Stimulated activated CD4-positive, alpha-beta T cell treated with anti-CD3 and anti-CD28 coated beads, Interleukin-2, amount 100 ng/mL, for 4 hours (primary cell): ENCODE measurements at places on chromosomes 1 and 21.

DNA sequence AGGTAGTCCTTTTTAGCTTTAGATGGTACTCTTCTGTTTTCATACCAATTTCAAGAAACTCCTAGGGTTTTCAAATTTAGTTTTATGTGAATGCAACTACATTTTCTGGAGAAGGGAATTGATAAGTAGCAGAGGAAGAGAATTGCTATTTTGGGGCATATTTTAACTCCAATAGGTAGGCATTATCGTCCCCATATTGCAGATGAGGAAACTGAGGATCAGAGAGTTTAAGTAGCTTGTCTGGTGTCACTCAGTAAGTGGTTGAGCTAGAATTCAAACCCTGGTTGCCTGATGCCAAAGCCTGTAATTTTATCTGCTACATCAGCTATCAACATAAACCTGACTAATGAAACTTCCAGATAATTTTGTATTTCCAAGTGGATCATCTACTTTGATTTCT lies 1.9 kb downstream of the NFYC start:
- DNase-seq = no peak

GRCh38 chr1:180881806-180882509 lies 30.7 kb upstream of the KIAA1614 start:
- DNase-seq = no peak

DNA sequence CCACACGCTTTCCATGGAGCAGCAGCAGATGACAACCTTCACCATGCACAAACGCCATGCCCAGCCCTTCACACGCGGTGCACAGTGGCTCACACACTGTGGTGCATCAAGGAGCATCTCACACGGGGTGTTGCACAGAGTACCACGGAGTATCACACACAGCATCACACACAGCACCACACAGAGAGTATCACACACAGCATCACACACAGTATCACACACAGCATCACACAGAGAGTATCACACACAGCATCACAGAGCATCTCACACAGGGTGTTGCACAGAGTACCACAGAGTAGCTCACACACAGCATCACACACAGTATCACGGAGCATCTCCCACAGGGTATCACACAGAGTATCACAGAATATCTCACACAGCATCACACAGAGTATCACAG lies 122.2 kb upstream of the RAB4A start:
- no peak for DNase-seq

GRCh38 chr1:17579951-17580939 lies 40.7 kb downstream of the ARHGEF10L start:
- no peak for DNase-seq
